Activated CD8-positive, alpha-beta memory T cell treated with anti-CD3 and anti-CD28 coated beads for 1 hour (primary cell): ENCODE measurements at places on chromosomes 7 and 10.

GRCh38 chr7:80660939-80661338 lies 22.5 kb downstream of the CD36 start:
- DNase-seq = no peak

- DNase-seq = no peak
These were observed 5.2 kb upstream of the HOXA2 start for GRCh38 chr7:27107391-27108381.

GRCh38 chr10:921471-922414 lies 9.8 kb downstream of the LARP4B start:
- no peak for DNase-seq

- no peak for DNase-seq
These were observed 17.6 kb downstream of the LRRN3 start for GRCh38 chr7:111108496-111108895.

DNA sequence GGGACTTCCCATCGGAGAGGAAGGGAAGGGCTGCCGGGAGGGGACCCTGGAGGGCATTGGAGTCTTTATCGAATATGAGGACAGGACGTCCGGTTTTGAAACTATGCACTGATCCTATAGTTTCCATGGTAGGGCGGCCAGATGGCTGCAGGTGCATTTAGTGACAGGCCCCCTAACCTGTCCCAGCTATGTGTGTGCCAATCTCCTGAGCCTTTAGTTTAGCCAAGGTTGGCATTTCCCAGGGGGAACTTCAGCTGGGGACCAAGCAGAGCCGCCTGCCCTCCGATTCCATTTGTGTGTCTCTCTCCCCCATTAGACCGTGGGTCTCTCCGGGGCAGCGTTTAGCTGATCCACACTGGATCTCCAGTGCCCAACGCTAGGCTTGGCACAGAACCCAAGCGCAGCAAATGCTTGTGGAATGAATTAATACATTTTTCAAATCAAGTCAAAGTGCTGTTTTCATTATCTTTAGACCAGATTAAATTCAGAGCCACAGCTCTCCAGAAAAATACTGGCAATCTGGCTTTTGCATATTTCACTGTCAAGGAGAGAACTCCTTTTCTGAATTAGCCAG lies 19.9 kb downstream of the TMEM270 start:
- DNase-seq = no peak

GRCh38 chr10:78214955-78215354 lies 181.3 kb downstream of the RPS24 start:
- DNase-seq = no peak

GRCh38 chr7:83575436-83575835 lies 73.5 kb downstream of the SEMA3E start:
- no peak for DNase-seq

GRCh38 chr10:110754375-110755105 lies 110.4 kb downstream of the RBM20 start:
- no peak for DNase-seq

DNA sequence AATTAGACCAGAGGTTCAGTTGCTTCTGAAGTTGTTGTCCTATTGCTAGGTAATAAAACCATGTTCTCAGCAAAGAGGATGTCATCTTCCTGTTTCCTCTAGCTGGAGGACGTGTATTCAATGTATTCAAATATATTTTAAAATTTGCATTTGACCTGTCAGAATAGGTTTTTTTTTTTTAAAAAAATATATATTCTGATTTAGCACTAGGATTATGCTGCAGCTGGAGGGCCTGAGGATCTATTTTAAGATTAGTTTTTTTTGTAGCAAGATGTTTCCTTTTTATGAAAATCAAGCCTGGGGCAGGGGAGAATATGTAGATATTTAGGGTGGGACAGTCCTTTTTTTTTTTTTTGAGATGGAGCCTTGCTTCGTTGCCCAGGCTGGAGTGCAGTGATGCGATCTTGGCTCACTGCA lies 337.0 kb downstream of the FRMD4A start:
- no peak for DNase-seq

DNA sequence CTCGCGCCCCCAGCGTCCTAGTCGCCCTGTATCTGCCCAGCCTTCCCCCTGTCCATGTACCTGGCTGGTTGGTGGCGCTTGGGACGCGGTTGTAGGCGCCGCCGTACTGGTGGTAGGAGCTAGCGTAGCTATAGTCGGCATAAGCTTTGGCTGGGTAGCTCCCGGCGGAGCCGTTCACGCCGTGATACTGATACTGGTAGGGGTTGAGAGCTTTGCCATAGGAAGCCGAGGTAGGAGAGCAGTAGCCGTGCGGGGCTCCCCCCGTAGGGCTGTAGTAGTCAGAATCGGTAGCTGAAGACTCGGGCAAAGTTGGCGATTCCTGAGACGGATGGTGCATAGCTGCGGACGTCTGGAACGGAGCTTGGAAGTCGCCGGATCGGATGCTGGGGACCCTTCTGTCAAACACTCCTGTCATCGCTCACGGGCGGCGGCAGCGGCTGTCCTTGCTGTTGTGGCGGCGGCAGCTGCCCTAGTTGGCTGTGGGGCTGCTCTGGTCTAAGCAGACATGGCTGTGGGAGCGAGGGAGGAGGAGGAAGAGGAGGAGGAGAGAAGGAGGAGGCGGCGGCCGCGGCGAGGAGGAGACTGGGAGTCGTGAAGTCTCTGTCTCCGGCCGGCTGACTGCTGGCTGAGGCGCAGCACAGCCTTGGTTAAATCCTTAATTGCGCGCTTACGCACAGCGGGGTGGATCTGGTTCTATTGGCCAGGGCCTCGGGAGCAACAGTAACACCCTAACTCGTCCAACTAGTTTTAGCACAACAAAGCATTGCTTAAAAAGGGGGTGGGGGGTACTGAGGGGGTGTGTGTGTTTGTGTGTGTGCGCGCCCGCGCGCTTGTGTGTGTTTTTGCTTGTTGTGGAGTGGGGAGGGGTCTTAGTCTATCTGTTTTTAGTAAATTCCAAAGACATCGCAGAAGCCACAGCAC lies at the start of gene DLX5:
Gene DLX5, minus strand, starts transcription at position 623 of the 921 bp plus-strand sequence. Its CDS starts 208 bp downstream, at position 415.
- no peak for DNase-seq

DNA sequence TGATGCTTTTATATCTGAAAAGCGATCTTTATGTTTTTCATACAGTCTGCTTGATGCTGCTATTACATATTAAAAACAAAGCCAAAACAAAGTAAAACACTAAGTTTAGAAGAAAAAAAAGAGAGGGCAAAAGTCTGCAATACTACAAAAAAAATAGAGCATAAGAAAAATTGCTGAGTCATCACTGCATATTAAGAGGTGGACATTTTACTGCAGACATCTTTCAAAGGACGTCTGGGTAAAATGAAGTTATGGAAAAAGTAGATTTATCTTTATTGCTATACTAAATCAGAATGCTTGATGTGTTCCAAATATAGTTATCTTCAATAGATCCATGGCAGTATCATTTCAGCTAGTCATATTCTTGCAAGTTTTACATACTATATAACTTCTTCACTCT lies 172.0 kb downstream of the MAGI2 start:
- no peak for DNase-seq

- no peak for DNase-seq
These were observed 24.3 kb downstream of the LMTK2 start for GRCh38 chr7:98130959-98131358.

- DNase-seq = no peak
These were observed 65.7 kb downstream of the VSTM4 start for GRCh38 chr10:49049660-49050059.

DNA sequence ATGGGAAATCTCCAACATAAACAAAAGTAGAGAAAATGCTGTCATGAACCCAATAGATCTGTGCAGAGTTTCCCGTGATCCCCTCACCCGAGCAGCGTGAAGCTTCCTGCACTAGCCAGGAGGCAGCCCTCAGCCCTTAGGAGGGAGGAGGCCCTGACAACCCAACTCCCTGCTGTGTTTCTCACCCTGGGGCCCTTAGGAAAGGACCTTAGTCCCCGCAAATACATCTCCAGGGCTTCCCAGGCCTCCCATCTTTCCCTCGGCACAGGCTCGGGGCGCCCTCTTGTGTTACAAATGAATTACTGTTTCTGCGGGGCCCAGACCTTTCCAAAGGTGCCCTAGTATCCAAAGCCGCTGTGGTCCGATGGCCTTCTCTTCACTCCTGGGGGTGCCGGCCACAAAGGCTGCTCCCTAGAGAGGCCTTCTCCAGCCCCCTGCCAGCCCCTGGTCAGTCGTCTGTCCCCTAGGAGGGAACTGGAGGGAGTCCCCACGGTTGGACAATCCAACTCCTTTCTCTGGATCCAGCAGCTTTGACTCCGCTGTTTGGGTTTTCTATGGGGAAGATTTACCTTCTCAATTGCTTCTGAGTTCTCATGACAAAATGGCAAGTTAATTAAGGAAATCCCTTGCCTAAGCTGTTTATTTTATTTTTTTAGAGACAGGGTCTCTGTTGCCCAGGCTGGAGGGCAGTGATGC lies 49.9 kb upstream of the SH2B2 start:
- DNase-seq = no peak

DNA sequence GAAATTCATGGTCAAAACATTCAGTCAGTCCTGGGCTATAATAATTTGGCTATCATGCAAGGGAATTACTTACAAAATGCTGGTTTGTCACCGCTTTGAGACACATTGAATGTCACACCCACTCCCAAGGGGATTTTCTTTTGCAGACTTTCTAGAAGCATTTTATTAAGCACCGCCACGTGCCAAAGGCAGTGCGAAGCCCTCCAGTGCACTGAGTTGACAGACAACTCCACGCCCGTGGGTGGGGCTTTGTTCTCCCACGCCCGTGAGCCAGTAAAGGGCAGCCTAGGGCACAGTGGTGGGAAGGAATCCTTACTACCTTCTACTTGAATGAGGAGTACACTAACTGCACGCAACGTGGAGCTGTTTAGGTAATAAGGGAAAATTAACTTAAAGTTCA lies 515.8 kb downstream of the KCNMA1 start:
- no peak for DNase-seq

DNA sequence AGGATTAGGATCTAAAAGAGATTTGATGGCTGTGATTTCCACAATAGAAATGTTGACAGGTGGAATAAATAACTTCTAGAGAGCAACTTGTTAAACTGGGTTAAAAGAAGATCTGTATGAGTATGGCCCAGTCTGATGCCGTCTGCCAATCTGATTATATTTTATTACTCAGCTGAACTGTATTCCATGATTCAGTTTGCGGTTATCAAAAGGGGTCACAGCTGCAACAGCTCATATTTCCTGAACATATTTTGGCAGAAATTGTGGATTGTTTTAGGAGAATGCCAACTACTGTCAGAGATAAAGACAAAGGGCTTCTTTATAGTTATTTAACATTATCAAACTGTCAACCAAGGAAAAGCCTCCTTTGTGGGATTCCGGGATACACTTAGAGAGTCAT lies 244.8 kb upstream of the MINDY3 start:
- DNase-seq = no peak

- no peak for DNase-seq
These were observed 32.0 kb upstream of the WAPL start for GRCh38 chr10:86553639-86554038.

- no peak for DNase-seq
These were observed 742.1 kb downstream of the GRID1 start for GRCh38 chr10:85624511-85624910.

- DNase-seq = no peak
These were observed 404.5 kb upstream of the ANKRD30A start for GRCh38 chr10:36720895-36721294.

DNA sequence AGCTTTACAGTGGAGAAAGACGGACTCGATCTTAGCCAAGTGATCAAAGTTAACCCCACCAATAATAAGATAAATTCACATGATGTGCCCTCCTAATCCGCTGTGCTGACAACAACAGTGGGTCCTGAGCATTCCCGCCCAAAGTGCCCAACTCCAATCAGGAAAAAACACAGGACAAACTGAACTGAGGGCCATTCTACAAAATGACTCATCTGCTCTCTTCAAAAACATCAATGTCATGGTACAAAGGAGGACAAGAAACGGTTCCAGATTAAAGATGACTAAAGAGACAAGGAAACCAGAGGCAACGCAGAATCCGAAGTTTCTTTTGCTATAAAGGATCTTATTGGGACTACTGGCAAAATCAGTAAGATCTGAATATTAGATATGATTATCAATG lies 79.4 kb downstream of the CTBP2 start:
- DNase-seq = no peak

- no peak for DNase-seq
These were observed 69.1 kb downstream of the PRKAG2 start for GRCh38 chr7:151807846-151808245.

DNA sequence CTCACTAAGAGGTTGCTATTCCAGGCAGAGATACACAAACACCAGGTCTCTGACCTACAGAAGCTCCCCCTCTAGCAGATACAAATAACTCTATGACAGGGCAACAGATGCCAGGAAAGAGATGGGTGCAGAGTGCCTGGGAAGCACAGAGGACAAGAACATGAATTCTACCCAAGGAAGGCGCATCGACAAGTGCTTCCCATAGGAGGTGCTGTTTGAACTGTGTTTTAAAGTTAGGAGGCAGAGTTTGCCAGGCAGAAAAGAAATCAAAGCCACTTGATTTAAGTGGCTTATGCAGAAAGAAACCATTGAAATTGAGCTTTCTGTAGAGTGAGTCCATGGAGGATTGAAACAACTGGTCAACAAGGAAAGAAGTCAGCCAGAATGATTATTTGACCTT lies 35.3 kb upstream of the EGR2 start:
- DNase-seq = no peak

- DNase-seq = no peak
These were observed 150.9 kb downstream of the MBL2 start for GRCh38 chr10:52621635-52622079.

DNA sequence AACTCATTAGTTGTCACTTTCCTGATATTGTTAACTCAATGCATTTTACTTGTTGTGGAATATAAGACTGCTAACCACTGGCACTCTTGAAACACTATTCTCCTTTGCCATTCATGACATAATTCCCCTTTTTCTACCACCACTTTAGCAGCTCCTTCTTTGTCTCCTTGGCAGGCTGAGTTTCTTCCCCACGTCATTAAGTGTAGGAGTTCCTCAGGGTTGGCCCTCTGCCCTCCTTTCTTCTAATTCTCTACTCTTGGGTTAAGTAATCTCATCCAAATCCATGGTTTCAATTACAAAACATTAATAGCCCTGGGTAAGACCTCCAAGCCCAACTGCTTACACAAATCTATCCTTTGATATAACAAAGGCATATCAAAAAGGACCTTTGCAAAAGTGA lies 175.1 kb downstream of the HGF start:
- DNase-seq = no peak

GRCh38 chr7:64905547-64905946 lies 2.5 kb downstream of the ZNF273 start:
- no peak for DNase-seq

DNA sequence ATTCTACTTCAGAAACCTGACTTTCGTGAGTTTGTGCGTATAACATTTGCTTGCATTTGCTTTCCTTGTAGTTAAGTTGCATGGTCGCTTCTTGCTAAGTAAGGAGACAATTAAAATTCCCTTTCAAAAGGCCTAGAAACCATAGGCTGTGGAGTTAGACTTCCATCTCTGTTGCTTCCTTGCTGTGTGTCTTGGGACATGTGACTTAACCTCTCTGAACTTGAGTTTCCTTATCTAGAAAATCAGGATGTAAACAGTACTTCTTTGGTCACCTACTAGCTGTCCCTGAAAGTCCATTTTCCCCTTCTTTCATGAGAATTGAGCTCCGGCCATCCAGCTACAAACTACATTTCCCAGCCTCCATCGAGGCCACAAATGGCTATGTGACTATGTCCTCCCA lies 89.2 kb downstream of the ITIH5 start:
- DNase-seq = no peak
